ENCODE measurements at places on chromosomes 7 and 10.

DNA sequence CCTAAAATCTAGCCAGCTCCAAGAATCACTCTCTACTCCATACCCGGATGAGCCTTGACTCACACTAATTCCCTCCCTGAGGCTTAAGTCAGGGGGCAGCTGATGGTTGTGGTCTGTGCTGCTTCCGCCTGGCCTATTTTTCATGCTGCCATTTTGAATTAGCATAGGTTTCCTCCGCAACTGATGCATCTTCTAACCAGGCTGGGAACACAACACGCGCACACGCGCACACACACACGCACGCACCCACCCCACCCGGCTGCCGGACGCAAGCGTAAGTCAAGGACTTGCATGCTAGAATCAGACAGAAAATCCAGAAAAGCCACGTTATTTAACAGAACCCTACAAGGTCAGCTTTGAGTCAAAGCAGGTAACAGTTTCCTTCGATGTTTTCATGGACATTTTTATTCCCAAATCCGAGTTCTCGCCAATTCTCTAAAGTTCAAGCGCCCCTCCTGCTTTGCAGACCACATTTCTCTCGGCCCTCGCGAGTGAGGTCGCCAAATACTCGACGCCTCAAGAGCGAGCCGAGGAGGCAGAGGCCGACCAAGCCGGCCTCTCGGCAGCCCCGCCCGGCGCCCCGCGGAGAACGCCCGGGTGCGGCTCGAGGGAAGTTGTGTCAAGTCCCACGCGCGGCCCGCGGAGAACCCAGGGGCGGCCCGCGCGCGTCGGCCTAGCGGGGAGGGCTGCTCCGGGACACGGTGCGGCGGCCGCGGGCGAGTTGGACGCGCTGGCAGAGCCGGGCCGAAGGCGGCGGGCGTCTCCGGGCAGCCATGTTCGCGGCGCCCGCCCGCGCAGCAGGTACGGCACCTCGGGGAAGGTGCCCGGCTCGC is 961 bp downstream of the SCRN1 start:
- peak; percentile 35 for DNase-seq

DNA sequence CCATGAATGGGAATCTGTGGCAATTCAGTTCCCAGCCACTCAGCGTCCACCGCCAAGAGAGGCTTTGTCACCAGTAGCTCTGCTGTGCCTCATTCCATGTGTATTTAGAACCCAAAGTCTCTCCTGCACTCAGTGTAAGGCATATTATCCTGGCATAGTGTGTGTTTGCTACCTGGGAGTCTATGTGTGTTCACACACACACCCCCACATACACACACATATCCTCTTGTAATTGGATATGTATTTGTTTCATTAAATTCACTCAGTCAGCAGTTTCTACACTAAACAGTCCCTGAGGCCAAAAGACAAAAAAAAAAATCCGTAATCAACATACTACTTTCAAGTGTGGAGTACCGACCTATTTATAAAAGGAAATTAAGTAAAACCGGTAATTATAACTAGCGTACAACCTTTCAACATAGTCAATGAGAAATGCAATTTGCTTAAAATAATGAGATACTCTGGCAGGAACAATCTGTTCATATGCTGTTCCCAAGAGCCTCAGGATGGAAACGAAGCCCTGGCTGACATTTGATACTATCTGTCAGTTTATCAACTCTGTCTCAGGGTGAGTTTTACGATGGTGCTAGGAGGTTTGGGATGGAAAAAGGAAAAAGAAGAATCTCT is 425.8 kb upstream of the CELF2 start:
- DNase-seq, result no peak

GRCh38 chr10:73859428-73859783 is 14.9 kb downstream of the CAMK2G start:
- DNase-seq, result no peak

DNA sequence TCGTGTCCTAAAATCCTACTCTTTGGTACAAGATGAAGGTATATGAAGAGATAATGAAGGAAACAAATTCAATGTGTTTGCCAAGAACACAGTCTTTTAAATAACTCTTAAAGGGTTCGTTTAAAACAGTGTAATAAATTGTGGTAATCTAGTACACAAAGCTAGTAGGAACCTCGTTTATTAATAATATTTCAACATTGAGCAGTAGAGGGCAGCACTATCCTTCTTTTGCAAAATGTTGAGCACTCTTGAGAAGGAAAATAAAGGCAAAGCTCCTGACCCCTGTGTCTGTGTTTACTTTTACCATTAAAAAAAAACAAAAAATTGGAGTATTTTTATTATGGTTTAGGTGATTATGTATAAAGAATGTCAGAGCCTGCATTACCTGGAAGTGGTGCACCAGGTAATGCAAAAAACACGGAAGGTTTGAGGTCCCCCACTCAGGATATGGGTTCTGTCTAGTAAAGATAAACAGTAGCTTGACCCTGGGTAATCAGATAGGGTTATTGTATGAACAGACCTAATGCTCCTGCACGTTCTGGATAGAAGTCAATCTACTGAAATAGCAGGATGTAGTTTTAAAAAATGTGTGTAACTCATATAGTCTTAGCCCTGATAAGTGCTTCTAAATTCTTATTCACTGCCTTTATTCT is 5.7 kb upstream of the GOT1 start:
- DNase-seq, result peak; percentile 68

GRCh38 chr7:37694208-37695094 is 10.9 kb downstream of the GPR141 start:
- DNase-seq, result peak; percentile 55

- no peak for DNase-seq
Measured at GRCh38 chr10:63611078-63611477, 89.9 kb downstream of the REEP3 start.

DNA sequence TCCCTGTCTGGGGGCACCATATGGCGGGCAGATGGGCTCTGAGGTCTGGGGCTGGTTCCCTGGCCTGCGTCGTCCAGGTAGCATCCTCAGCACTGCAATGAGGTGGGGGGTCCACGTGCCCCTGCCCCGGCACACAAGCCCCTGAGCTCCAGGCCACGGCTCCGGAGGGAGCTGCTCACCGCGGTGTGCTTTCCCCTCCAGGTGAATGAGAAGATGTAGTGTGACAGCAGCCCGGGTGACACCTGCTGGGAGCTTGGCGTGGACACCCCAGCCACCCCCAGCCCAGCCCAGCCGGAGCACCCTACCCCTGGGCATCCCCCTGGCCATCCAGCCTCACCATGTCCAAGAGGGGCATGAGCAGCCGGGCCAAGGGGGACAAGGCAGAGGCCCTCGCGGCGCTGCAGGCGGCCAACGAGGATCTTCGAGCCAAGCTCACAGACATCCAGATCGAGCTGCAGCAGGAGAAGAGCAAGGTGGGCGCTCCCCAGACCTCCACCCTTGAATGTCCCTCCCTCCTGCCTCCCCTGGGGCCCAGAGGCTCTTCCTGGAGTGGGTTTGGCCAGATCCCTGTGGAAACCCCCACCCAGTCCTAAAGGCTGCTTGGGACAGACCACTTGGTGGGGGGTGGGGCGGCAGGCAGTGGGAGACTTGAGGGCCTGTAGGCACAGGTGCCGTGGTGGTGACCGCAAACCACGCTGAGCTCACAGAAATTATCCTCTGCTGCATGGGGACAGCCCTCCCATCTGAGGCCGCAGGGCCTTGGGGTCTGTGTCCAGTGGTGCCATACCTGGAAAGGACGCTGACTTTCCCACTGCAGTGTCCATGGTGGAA is 38.9 kb downstream of the JAKMIP3 start:
- DNase-seq, result no peak

GRCh38 chr7:99375070-99375807 is 709 bp downstream of the ARPC1B start:
- DNase-seq, result peak; percentile 81

- peak; percentile 7 for DNase-seq
Measured at GRCh38 chr10:60098677-60099601, 192.6 kb upstream of the CCDC6 start.

DNA sequence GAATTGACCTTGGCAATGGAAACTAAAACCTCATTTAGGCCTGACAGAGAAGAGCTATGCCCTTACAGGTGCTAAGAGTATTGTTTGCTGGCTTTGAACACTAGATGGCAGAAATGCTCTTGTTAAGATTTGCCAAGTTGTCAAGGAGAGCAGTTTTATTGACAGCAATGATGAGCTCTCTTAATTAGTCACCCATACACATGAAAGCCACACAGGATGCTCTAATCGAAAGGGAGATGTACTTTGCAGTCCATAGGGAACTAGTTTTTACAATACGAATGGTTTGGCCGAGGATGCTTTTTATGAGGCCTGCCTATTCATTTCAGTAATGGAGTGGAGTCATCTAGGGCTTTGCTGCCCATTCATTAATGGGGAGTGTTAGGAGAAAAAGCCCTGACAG is 45.4 kb upstream of the MBL2 start:
- peak; percentile 32 for DNase-seq

DNA sequence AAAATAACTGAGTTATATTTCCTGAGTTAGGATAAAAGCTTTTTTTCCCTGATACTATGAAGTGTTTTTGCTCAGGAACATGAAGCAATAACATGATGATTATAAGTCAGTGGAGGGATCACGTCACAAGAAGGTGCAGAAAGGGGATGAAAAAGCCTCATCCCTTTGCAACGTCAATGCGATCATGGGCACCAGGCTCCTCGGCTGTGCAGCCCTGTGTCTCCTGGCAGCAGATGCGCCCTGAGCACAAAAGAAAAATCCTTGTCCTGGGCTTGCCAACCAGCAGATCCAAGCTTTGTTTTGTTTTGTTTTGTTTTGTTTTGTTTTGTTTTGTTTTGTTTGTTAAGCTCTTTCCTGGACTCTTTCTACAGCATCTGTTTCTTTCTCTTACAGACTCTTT is 103.5 kb upstream of the PRSS1 start:
- peak; percentile 29 for DNase-seq

GRCh38 chr10:15515202-15515601 is 144.1 kb upstream of the FAM171A1 start:
- no peak for DNase-seq

- no peak for DNase-seq
Measured at GRCh38 chr10:72736176-72736827, 44.4 kb downstream of the MCU start.

DNA sequence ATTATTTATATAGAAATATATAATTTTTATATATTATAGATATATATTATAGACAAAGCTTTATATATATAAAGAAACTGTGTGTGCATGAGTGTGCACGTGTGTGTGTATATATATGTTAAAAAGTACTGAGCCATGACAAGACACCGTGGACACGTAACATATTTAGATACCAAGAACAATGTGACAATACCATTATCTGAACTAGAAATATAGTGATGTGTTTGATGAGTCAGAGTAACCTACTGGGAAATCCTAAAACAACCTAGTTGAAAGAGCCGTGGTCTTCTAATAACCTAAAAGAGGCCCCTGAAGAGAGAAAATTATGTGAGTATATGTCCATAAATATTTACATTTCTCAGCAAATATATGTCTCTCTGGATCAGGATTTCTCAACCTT is 50.7 kb upstream of the ITGB8 start:
- no peak for DNase-seq

All from suppressor macrophage treated with lipopolysaccharide for 4 hours (primary cell).